ENCODE measurements at places on chromosomes 4 and X.

DNA sequence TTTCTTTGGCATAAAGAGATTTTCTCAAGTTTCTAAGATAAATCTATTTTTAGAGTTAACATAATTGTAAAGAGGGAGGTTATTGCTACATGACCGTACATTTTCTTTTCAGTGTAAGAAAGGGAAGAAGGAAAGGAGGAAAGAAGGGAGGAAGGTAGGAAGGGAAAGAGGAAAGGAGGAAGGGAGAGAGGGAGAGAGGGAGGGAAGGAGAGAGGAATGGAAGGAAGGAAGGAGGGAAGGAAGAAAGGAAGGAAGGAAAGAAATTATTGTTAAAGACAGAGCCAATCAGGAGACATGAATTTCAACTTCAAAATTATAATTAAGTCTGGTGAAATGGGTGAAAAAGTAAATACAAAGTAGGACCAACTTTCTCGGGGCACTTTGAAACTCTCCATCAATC lies 197.6 kb downstream of the SNCA start:
- DNase-seq, result no peak

- no peak for DNase-seq
These were observed 327.3 kb upstream of the ARX start for GRCh38 chrX:25343060-25343459.

DNA sequence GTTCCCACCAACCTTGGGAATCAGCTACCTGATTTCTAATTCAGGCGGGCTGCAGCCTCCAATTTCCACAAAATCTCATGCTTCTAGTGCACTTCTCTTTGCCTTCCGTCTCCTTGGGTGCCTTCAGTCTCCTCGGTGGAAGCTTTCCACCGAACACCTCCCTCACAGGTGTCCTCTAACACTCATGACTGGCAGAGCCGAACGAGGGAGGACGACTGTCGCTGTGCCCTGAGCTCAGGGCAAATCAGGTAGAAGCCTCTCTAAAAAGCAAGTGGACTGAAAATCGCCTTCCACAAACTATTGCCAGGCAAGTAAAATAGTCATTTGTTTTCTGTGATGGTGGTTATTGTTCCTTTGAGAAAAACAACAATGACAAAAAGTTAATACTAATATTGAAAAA lies 176.1 kb upstream of the PPARGC1A start:
- no peak for DNase-seq

DNA sequence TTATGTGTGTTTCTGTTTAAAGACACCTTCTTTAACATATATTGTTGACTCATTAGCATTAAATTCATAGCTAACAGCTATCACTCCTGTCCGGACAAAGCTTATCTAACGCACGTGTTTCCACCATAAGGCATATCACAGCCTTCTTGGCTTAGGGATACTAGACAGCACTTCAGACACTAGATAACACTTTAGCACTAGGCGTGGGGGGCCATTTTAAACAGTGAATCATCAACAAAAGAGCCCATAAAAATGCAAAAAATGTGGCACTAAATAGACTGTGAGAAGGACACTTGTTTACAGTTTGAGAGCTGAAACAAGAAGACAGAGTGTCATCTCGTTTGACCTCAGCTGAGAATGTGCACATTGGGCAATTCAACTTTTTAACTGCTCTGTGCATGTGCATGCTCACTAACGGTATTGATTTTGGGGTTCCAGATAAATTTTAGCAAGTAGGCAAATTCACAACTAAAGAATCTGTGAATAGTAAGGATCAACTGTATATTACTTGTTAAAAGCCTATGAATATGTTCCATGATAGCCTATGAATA lies 58.9 kb upstream of the RAI2 start:
- DNase-seq, result no peak

- DNase-seq, result no peak
These were observed 100.7 kb upstream of the PTPN13 start for GRCh38 chr4:86493460-86493859.

- no peak for DNase-seq
These were observed 78.7 kb downstream of the ALG13 start for GRCh38 chrX:111759686-111760085.

GRCh38 chr4:100826808-100827548 lies 309.2 kb upstream of the EMCN start:
- no peak for DNase-seq

DNA sequence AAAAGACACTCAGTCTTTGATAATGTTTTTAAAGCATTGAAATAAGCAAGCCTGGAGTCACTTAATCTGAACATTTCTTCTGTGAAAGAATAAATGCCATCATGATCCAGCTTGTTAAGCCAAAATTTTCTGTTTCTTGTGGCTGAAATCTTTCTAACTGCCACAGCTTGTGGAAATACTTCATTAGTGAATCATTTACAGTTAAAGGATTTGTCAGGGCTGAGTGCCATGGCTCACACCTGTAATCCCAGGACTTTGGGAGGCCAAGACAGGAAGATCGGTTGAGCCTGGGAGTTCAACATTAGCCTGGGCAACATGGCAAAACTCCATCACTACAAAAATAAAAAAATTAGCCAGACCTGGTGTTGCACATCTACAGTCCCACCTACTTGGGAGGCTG lies 93.3 kb upstream of the PDE5A start:
- DNase-seq, result no peak

DNA sequence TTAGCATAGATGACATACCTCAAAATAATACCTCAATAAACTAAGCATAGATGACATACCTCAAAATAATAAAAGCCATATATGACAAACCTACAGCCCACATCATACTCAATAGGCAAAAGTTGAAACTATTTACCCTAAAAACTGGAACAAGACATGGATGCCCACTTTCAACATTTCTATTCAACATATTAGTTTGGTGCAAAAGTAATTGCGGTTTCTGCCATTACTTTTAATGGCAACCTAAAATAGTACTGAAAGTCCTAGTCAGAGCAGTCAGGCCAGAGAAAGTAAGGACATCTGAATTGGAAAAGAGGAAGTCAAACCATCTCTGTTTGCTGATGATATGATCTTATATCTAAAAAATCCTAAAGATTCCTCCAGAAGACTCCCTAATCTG lies 250.4 kb downstream of the RAB28 start:
- DNase-seq, result no peak

DNA sequence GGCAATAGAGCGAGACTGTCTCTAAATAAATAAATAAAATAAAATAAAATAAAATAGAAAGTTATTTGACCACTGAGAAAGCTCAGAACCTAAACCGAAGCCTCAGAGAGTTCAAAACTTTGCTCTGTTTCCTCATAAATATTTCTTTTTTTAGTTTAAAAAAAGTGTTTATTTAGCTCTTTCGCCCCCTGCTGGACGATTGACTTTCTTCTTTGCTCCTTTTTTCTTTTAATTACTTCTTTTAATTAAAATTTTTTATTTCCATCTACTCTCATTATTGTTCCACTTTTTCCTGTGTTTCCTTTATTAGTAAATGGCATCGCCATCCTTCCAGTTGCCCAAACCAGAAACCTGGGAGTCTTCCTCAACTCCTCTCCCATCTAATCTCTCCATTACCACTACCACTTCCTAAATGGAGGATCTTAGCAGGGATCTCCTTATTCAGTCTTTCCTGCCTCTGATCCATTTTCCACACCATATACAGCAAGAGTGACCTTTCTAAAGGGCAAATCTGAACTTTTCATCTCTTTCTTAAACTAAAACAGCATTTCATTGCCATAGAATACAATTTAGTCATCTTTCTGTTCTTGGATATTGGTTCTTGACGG lies 728 bp upstream of the IL13RA2 start:
- no peak for DNase-seq

- no peak for DNase-seq
These were observed 6.9 kb downstream of the DGKQ start for GRCh38 chr4:966266-967112.

DNA sequence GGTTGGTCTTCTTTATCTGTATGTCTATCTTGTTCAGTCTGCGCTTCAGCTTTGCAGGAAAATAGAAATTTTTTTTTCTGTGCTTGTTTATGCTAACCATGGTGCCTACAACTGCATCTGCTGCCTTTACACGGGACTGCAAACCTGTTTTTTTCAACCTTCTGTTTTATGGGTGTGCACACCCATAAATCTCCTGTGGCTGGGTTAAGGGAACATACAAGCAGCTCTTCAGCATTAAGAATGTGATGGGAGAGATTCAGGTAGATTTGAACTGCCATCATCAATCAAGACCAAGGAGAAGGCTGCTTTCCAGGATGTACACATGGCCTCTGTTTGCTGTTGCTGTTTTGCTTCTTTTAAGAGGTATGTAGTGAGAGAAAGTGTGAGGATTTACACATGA lies 502.9 kb downstream of the ANKRD50 start:
- DNase-seq, result no peak

DNA sequence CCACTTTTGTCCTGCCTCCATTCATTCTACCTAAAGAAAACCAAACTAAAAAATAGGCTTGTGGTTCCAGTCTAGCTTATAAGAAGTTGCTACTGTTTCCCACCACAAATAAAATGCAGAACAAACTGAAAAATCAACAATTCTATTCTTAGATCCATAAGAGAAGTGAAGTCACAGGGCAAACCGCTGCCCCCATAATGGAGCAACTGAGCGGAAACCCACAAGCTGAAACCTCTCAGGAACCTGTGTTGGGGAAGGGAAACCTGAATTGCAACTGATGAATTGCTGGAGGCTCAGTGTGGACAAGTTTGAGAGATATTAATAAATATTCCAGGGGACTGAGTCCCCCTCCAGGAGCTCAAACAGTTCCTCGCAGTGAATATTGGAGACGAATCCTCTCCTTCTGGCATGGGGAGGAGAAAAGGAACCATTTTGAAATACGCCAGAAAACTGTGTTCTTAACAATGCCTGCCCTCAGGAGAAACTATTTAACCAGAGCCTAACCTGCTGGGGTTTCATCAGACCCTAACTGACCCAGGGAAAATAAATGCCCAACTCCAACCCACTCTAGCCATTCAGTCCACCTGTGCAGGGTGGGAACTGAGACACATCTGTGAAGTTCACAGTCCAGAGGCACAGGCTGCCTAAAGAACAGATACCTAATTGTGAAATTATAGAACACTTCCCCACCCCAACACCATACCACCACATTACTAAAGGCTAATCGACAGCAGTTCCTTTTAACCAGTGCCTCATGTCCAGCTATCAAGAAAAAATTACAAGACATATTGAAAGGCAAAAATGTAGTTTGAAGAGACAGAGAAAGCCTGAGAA lies 22.8 kb upstream of the SH3RF1 start:
- DNase-seq, result no peak

DNA sequence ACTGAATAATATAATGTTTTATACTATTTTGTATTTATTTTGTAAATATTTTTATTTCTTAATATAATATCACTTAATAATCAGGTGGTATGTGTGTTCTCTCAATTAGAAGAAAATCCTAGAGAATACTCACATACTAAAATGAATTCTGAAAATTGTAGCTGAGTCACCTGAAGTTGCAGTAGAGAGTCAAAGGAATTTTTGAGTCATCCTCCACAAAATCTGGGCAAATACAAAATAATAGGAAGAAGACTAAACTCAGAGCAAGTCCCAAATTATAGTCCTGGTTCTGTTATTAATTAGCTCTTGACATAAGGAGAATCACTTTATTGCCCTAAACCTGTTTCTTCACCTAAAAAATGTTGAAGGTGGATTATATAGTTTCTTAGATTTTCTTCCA lies 57.8 kb downstream of the SPATA4 start:
- no peak for DNase-seq

DNA sequence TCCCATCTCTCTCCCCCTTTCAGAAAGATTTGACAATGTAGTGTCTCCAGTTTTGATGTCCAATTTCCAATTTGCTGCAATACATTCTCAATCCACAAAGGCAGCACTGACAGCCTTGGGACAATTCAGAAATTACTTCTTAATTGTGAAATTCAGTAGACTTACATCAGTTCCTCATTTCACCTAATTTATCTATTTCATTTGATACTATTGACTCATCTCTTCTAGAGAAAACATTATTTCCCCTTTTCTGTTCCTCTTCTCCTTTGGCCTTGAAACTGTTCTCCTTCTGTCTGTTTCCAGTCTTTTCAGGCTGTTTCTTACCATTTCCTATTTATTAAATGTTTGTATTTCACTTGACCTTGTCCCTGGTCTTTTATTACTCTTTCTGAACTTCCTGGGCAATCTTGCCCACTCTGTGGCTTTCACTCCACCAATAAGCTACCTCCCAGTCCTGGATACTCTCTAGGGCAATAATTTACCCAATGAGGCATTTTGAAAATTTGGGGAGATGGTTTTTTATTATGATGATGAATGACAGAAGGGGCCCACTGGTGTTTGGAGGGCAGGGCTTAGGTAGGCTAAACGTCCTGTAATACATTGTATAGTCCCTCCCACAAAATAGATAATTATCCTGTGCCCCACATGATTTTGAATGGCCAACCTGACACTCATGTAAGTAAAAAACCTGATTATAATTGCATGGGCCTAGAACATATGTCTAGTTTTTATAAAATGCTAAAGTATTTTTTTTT lies 498.0 kb upstream of the BOD1L1 start:
- DNase-seq, result no peak

- DNase-seq, result no peak
These were observed 9.8 kb upstream of the CCNG2 start for GRCh38 chr4:77147079-77147782.

DNA sequence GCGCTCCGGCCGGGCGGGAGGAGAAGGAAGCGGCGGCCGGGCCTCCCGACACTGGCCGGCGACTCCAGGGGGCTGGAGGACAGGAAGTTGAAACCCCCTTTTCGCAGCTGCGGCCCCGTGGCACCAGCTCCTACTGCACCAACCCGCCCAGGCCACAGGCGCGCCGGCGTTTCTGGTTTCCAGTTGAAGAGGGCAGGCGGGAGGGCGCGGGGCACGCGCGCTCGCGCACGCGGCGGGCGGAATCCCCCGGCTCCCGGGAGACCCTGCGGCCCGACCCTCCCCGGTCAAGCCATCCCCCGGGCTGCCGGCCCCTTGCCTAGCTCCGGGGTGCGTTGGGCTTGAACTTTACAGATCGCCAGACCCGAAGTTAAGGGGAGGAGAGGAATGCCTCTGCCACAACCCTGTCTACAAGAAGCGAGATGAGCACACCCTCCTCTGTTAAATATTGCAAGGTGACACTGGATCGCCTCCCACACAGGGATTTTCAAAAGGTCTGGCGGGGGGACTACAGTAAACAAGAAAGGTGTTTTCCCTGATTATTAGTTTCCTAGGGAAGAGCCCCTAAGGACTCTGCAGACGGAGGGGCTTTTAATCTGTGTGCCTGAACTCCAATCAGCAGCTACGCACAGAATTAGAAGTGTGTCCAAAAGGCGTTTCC lies 1.4 kb downstream of the ELOVL6 start:
- DNase-seq, result no peak

- DNase-seq, result no peak
These were observed 29.8 kb downstream of the SLC9A6 start for GRCh38 chrX:136015016-136015415.

All from HCT116 (cell line).